Stimulated activated CD4-positive, alpha-beta T cell treated with anti-CD3 and anti-CD28 coated beads, Interleukin-12 subunit alpha, Interleukin-12 subunit beta, amount 100 ng/mL, for 48 hours (primary cell): ENCODE measurements at places on chromosomes 7 and 10.

GRCh38 chr7:127066974-127067373, 185.8 kb downstream of the GRM8 start:
- no peak for DNase-seq

DNA sequence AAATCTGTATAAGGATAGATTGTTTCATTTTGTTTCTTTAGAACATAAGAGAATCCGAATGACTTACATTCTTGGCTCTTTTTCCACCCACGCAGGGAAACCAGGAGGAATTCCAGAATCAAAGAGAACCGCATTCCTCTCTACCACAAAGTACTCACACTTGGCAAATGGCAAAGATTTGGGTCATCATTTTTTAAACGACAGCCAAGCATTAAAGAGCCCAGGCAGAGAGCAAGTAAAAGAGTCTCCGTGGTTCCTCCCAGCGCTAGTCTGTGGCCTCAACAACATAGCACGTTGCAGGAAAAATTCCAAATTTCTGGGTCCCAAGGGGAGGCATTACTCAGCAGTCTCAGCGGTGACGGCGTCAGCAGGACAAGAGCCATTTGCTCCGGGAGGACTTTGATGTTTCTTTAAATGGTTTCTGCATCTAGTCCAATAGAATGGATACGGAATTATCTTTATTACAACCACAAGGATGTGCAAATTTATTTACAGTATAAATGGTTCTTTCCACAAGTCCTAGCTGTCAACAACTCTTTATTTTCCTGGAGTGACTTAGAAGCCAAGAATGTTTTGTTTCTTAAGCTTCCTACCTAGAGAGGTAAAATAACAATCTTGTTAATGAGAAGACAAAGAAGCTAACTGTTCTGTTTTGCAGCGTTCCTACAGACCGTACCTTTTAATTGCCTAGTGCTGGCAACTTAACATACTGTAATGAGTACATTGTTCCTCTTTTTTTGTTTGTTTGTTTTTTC, 232.5 kb downstream of the SKIDA1 start:
- no peak for DNase-seq

- DNase-seq: no peak
Measured at GRCh38 chr7:125695626-125696025, 766.0 kb upstream of the POT1 start.

GRCh38 chr10:131187926-131188325, 123.6 kb downstream of the TCERG1L start:
- DNase-seq: no peak

GRCh38 chr10:129845111-129845753, 118.8 kb downstream of the EBF3 start:
- DNase-seq: no peak

DNA sequence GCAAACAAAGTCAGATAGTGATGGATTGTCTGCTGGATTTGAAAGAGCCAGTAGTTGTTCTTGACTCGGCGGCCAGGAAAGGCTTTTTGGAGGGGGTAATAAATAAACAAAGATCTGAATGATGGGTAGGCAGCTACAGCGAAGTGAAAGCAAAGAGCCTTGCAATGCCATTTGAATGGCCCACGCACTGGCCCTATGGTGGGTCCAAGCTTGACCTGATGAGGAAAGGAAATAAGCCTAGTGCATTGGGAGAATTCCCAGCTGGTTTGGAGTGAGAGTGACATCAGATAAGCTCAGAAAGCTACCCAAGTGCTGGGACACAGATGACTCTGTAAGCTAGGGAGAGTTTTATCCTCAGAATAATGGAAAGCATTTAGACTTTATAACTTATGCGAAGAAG, 365.2 kb downstream of the PLXDC2 start:
- no peak for DNase-seq

GRCh38 chr10:121064491-121064890, 213.3 kb downstream of the WDR11 start:
- no peak for DNase-seq

DNA sequence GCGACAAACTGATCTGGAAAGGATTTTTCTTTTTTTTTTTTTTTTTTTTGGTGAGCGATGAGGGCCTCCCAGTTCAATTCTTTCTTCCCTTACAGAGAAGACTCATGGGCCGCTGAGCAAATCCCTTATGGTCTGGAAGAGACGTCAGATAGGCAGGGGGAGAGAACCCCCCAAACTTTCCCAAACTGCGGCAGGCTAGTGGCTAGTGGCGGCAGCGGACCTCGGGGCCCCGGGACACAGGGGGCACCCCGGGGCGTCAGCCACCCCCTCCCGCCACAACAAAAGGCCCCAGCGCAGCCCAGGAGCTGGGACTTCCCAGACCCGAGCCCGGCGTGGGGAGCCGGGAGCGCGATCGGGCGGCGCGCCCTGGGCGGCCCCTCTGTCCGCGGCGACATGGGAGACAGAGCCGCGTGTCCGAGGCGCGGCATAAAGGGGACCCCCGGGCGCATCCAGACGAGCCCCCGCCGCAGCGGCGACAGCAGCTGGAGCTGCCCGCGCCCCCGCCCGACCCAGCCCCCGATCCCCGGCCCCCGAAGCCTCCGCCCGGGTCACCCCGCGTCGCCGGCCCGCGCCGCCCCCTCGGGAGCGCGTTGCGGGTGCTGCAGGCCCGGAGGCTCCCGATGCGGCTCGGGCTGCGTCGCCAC, 755 bp downstream of the FAM171A1 start:
- no peak for DNase-seq

DNA sequence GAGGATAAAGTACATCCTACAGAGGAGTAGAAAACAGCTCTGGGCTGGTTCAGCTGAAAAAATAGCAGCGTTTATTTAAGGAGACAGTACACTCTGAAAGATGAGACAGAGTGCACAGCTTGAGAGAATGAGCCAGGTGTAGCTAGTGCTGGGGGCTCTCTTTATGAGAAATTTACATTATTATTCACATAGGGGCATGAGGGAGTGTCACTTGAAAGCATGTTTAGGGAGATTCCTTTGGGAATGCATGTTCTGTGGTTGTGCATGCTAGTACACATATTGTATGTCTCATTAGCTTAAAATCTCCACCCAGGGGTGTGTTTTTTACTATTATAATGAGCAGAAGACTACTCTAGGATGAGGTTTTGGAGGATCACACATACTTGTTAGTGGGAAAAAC, 1224.4 kb downstream of the REEP3 start:
- DNase-seq: no peak

GRCh38 chr7:31077484-31078362, 25.6 kb downstream of the ADCYAP1R1 start:
- no peak for DNase-seq

- no peak for DNase-seq
Measured at GRCh38 chr7:43205171-43205795, 92.8 kb downstream of the HECW1 start.

- no peak for DNase-seq
Measured at GRCh38 chr7:95261895-95262415, 62.4 kb downstream of the PON1 start.

GRCh38 chr7:119936836-119937235, 336.1 kb upstream of the KCND2 start:
- no peak for DNase-seq

DNA sequence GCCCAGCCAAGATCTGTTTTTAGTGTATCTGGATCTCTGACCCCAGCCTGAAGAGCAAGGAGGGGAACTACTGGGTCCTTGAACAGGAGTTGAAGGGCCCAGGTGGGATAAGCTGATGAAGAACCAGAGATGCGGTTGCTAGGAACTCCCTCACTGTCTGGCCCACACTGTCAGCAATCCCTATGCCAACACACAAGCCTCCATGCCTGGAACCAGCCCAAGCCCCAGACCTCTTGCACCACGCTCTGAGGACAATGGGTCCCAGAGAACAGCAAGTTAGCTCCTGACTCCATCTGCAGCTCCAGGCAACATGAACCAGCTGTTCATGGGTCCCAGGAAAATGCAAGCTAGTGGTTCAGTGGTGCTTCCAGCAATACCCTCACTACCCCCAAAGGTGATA, 2.4 kb downstream of the NAT16 start:
- no peak for DNase-seq

DNA sequence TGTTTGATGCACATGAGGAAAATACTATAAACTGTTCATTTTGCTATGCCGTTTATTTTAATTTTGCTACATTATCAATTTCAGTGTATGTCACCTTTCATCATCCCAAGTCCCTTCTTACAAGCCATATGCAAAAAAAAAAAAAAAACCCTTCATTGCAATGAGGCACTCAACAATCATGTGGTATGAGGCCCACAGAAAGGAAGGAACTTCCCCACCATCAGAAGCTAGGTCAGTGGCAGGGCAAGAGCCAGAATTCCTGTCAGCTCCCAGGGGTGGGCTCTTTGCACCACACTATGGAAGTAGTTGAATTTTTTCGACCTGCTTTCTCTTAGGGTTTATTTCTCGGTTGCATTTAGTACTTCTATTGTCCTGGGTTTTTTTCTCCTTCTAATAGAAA, 75.4 kb downstream of the NOC3L start:
- no peak for DNase-seq
